ENCODE measurements at places on chromosomes 7 and 10.

DNA sequence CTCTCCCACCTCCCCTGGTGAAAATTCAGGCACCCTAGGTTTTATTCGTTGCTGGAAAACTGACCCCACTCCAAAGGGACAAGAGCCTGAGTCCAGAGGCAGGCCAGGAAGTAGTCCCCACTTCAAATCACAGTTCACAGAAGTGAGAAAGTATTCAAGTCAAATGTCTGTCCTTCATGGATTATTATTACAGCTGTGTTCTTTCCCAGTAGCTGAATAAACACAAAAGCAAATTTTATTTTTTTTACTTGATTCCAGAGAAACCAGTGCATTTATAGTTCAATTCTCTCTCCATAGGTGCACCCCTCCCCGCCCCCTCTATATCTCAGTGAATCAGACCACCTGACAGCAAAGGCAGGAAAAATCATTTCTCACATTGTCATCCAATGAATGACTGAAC is 113.8 kb upstream of the COL1A2 start:
- no peak for DNase-seq

DNA sequence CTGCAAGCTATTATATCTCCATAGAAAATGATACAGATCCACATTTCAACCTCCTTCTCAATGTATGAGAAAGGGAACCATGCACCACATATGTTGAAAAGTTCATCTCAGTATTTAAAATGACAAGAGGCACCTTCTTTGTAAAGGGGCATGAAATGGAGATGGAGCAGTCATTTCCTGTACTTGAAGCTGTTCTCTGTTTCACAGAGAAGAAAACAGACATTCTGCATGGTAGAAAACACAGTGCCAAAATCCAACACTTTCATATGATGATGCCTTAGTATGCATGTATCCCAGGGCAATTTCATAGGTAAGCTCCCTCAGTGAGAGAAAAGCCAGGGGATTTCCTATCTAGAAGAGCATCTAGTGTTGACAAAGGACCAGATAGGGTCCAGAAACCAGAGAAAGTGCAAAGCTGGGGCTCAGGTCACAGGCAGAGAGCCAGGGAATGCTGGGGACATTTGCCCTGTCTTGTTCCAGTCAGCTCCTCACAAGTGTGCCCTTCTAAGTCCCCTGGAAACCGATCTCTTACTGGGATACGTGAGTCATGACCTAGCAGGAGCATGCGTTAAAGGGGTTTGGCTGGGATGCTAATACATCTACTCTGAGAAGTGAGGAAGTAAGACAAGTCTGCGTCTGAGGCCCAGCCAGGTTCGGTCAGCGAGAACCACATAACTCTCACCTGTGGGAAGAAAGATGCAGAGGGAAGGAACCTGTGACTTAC is 118.7 kb downstream of the ICA1 start:
- no peak for DNase-seq

GRCh38 chr10:34687434-34688210 is 127.5 kb downstream of the PARD3 start:
- no peak for DNase-seq

DNA sequence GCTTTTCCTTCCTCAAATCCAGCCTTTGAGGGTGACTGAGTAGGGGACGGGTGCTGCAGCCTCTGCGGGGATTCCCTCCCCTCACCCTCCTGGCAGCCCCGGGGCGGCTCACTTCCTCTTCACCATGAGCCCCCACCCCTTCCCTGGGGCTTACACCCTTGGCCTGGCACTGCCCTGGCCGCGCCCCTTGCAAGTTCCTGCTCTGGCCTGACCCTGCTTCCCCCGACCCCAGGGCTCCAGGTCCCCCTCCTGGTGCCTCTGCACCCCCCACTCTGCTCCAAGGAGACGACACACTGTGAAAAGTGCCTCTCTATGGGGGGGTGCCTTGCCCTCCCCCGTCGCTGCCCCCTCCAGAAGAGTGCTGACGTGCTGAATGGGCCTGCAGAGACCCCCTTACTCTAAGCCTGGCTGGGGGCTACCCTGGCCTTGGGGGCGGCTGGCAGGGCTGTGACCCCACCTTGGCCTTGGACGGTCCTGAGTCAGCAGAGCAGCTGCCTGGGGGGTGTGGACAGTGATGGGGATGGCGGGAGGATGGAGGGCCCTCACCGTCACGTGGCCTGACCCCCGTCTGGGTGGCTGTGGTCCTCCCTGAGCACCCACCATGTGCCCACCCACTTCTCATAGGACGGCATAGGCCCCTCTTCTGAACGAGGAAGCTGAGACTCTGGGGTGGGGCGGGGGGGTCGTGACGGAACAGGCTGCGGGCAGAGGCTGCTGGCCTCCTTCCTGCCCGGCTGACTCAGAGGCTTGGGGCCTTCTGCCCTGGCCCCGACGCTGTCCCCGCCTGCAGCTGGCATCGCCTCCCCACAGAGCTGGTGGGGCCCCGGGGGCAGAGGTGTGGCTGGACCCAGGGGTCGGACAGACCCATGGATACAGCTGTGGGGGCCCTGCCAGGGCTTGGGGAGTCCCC is 9.8 kb downstream of the LFNG start:
- peak; percentile 96 for DNase-seq

DNA sequence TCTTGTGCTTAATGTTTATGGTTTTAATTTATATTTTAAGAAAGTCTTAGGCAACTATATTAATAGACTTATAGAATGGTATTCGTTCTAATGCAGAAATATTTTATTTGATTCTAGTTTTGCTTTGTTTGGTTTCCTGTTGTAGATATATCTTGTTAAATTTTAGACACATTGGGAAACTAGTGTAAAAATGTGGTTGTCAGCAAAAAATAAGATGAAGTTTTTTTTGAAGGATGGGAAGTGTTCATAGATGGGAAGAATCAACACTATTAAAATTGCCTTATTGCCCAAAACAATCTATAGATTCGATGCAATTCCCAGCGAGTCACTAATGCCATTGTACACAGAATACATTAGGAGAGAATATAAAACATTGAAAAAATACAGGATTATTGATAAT is 278.9 kb downstream of the ZWINT start:
- no peak for DNase-seq

DNA sequence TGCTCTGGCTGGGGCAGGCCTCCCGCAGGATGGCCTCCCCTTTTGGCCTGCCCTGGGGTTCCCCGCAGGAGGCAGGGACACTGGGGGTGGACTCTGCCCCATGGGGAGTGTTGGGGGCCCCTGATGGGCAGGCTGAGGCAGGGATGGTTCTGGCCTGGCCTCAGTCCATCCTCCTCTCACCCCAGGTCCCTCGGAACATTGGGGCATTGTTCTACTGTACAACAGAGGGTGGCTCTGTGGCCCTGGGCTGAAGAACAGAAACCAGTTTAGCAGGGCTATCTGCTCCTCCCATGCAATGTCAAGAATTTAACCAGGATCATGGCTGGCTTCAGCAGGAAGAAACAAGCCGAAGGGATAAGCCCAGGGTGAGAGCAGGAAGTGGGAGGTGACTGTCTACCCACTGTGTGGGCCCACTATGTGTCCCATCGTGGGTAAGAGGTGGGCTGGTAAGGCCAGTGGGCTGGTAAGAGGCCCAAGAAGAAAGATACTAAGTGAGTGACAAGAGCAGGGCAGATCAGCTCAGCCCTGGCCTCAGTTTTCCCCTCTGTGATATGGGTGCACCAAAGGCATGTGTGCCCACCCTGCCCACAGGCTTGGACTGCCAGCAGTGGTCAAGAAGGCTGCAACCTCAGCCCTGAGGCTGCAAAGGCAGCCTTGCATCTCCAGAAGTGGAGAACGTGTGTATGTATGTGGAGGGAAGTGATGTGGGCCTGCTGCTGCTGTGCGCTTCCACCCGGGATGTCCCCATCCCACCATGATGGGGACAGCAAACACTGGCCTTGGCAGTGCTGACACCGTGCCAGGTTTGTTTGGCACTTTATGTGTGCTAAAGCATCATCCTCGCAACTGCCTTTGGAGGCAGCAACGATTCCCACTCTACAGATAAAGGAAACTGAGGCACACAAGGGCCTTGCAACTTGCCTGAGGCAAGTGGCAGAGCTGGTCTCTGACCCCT is 138.9 kb downstream of the SH3PXD2A start:
- no peak for DNase-seq

- no peak for DNase-seq
Observed at GRCh38 chr7:99971242-99971641, 4.6 kb downstream of the AZGP1 start.

GRCh38 chr7:28179120-28180030 is 1.2 kb downstream of the JAZF1 start:
- peak; percentile 89 for DNase-seq

- no peak for DNase-seq
Observed at GRCh38 chr7:123054357-123055133, 59.0 kb upstream of the TAS2R16 start.

DNA sequence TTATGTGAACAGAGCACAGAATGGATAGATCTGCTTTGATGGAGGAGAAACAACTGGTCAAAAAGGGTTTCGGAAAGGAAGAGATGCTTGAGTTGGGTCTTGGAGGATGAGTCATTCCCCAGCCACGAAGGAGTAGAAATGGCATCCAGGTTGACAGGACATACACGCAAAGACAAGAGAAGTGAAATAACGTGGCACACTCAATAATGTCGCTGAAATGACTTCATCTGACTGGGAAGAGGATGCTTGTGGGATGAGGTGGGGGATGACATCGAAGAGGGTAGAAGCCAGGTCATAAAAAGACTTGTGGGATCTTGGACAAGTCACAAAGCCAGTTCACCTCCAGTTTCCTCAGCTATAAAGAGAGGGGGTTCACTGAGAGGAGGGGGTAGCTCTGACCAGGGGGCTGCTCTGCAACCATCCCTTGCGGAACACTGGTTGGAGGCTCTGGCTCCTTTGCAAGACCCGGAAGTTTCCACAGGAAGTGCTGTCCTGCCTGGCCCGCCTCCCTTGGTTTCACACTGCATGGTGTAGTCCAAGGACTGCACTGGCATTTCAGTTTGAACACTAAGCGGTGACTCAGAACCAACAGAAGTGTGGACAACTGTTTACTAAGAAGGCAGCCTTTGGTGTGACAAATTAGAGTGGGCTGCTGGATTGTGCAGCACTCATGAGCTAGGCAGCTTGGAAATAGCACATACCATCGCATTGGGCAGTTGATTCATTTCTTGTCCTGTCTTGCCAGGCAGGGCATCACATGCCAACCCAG is 189.9 kb upstream of the ADO start:
- DNase-seq = no peak

- DNase-seq = no peak
Observed at GRCh38 chr10:110242511-110242910, 35.1 kb downstream of the MXI1 start.

DNA sequence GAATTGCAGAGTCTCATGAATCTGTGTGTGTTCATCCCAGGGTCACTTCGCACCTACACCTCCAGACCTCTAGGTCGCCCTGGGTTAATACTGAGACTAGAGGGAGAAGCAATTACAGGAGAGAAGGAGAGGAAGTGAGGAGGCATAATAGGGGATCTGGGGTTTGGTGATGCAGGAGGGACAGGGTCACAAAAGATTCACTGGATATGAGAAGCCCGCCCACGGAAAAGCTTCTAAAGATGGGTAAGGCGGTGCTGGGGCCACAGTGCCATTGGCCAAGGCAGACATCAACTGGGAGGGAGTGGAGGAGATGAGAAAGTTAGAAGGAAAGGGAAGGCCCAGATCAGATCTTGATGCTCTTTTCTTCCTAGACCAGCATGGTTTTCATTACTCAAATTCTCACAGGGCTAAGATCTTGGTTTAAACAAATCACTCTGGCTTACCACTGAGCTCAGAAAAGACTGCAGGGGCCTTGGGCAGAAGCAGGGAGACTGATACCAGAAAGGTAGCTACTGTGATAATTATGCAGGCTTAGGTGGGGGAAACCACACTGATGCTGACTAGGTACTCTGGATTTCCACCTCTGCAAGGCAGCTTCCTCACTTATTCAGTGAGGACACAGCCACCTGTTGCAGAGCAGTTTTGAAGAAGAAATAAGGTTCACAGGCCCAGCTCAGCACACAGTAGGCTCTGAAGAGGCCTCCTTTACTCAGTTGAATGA is 17.4 kb upstream of the ZNF273 start:
- no peak for DNase-seq

GRCh38 chr10:102523250-102524029 is 19.7 kb downstream of the SUFU start:
- no peak for DNase-seq

GRCh38 chr10:71968553-71969474 is 4.6 kb downstream of the CHST3 start:
- DNase-seq = no peak

DNA sequence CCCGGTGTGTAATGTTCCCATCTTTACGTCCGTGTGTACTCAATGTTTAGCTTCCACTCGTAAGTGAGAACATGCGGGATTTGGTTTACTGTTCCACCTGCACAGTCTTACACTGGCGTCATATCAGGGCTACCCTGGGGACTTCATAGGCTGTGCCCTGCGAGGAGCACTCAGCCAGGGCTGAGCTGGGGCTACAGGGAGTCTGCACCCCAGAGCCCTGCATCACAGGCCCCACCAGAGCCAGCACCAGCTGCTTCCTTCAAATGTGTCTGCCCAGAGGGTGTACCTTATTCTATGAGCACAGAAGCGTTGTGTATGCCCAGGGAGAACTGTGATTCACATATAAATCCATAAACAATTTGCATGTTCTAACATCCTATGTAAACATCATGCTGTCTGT is 277.1 kb downstream of the TCERG1L start:
- DNase-seq = no peak

DNA sequence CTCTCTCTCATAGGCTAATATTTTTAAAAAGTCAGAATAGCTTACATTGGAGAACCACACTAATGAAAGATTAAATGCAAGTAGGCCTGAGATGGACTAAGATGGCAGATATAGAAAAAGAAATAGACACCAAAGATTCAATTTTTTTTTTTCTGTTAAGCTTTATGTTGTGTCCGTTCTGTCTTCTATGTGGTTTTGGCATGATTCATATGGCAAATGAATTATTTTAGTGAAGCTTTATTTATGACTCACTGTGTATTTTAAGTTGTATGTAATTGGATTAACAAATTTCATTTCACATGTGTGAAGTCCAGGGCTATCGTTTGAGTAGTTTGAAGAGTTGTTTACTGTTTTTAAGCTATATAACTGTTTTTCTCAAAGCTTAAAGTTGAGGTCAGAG is 214.8 kb downstream of the CAMK1D start:
- DNase-seq = no peak

- no peak for DNase-seq
Observed at GRCh38 chr10:124998624-124999291, 56.8 kb downstream of the ZRANB1 start.

DNA sequence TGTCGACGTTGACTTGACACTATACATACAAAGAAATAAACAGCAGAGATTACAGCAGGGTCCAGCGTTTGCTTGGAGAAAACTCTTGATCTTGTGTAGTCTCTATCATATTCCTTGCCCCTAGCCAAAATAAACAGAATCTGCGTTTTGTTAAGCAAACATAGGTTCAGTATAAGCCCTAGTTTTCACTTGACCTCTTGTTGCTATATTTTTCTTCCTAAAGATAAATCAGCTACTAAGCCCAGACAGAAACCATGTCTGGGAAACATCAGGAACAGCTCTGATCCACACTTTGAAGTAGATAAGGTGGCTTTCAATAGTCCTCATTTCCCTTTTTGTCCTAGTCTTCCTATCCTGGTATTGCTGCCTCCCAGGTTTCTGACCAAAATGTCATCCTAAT is 328.2 kb upstream of the MAGI2 start:
- no peak for DNase-seq

Data from NB4 (cell line).